Activated CD4-positive, alpha-beta T cell treated with anti-CD3 and anti-CD28 coated beads, Interleukin-2, amount 50 U/mL, for 1 hour (primary cell): ENCODE measurements at places on chromosomes 16 and 17.

- no peak for DNase-seq
Measured at GRCh38 chr17:40058865-40059264, 3.9 kb upstream of the THRA start.

- DNase-seq = no peak
Measured at GRCh38 chr17:64216338-64217248, 46.5 kb downstream of the TEX2 start.

DNA sequence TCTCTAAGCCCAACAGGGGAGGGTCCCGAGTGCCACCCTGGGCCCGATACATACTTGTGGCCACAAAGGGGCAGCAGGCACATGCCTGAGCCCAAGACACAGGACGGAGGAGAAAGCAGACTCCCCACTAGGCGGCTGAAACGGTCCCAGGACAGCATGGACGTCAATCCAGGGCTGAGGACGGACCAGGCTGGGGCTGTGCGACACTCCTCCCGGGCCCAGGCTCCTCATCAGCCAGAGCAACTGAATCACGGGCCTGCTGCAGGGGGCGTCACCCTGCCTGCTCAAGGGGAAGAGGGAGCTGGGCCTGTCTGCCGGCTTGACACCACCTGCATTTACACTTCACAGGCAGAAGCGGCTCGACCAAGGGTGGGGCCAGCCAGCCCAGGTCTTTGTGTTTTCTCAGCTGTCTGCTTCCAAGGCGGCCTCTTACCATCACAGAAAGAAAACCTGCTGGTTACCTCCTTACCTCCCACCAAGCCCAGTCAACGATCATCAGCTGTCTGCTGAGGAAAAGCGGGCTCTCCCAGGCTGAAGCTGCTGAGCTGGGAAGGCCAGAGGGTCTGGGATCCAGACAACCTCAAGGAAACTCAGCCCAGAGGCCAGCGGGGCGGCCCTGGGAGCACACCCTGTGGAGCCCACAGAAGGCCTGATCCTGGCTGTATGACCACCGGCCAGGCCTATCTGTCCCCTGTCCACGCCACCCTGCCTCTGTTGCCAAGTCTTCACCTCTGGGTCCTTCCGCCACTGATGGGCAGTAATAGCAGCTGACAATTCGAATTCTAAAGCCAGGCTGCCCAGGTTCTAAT is 26.4 kb downstream of the KIFC3 start:
- no peak for DNase-seq

- no peak for DNase-seq
Measured at GRCh38 chr16:58451265-58451689, 48.7 kb upstream of the NDRG4 start.

DNA sequence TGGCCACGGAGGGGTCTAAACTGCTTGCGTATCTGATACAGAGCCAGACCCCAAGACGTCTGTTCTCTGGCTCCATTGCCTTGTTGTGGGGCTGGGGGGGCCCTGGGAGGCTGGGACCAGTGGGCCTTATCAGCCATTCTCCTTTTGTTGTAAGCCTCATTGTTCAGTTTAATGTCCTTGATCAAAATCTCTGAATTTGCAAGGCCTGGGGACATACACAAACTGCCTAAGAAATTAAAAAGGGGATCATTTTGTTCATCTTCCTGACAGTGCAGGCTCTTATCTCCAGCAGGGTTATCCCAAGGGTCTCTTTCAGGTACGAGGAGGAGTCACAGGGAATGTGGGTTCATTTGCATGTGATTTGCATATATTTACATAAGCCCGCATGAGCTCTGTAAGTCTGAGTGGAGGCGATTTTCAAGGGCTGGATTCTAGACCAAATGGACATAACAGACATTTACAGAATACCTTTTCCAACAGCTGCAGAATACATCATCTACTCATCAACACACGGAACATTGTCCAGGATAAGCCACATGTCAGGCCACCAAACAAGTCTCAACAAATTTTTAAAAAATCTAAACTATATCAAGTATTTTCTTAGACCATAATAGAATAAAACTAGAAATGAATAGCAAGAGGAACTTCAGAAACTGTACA is 269.8 kb downstream of the RBFOX1 start:
- DNase-seq = no peak

DNA sequence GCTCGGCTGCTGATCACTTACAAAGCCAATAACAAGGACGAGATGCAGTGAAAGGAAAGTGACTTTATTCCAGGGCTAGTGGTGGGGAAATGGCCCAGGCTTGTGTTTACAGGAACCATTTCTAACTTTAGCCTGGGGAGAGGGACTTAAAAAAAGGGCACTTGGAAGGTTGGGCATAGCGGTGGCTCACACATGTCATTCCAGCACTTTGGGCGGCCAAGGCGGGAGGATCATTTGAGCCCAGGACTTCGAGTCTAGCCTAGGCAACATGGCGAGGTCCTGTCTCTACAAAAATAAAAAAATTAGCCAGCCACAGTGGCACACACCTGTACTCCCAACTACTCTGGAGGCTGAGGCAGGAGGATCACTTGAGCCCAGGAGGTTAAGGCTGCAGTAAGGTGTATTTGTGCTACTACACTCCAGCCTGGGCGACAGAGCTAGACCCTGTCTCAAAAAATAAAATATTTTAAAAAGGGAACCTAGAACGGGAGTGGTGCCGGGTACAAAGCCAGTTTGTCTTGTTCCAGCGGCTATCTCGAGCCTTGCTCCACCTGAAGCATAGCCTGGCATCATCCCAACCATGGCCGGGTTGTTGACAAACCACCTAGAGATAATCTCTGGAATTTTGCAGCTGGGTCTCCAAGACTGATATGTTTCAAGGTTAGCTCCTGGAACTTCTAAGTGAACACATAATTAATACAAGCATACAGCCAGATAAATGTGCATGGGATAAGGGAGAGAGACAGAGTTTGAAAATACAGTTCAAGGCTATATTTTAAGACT is 5.7 kb upstream of the TVP23A start:
- no peak for DNase-seq

GRCh38 chr17:10332515-10332914 is 40.3 kb downstream of the MYH13 start:
- DNase-seq = no peak
